ENCODE measurements at places on chromosomes 4 and X. TPM values are rescaled to one million over a fixed set of nuclear protein-coding genes. Genes with fewer than 3 reads are reported as not detected.

GRCh38 chrX:2585158-2585470 lies 84.3 kb upstream of the DHRSX start:
- H3K4me3 ChIP-seq: peak overlapping the region; percentile 76
- H3K27ac ChIP-seq: no peak overlapping the region
- H3K4me1 ChIP-seq: peaks cover 22% of the 10 kb centered on the region
- H3K27me3 ChIP-seq: peaks cover 28% of the 10 kb centered on the region
- no peak for DNase-seq
- no peaks in the 10 kb centered on the region for H3K36me3 ChIP-seq

GRCh38 chrX:143683486-143683885 lies 37.1 kb downstream of the SPANXN2 start:
- H3K4me3 ChIP-seq: no peak overlapping the region
- no peak overlapping the region for H3K27ac ChIP-seq
- no peaks in the 10 kb centered on the region for H3K4me1 ChIP-seq
- no peak for DNase-seq
- no peaks in the 10 kb centered on the region for H3K27me3 ChIP-seq

The HHIP gene
- 0.84 TPM for total RNA-seq

The FAM13A gene
- total RNA-seq: 16.5 TPM

DNA sequence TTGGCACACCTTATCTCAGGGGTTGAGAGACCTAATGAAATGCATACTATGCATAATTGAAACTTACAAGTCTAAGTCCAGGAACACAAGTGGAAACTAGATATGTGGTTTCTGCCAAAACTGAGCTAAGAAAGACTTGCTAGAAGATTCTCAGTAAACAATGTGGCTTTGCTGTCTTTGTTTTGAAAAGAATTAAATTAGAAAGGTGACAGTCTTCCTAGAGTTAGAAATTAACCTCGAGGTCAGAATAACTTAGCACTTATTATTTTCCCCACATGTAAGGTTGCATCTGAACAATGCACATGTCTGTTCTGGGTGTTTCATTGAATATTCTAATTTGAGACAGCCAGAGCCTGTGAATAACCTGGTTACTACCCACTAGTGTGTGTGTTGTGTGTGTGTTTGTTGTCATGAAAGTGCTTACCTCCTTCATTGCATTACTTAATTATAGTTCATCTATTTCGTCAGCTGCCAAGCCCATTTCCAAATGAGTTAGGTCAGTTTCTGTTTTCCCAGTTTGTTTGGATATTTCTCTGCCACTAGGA lies 1.5 kb downstream of the EREG start:
- H3K4me3 ChIP-seq: no peak overlapping the region
- DNase-seq: no peak
- H3K27me3 ChIP-seq: peaks cover 1% of the 10 kb centered on the region
- H3K36me3 ChIP-seq: no peaks in the 10 kb centered on the region

The NPY1R gene
- total RNA-seq: 7.2 TPM

The EGFL6 gene
- total RNA-seq: 0.93 TPM

The PGAM4 gene
- 0.56 TPM for total RNA-seq

DNA sequence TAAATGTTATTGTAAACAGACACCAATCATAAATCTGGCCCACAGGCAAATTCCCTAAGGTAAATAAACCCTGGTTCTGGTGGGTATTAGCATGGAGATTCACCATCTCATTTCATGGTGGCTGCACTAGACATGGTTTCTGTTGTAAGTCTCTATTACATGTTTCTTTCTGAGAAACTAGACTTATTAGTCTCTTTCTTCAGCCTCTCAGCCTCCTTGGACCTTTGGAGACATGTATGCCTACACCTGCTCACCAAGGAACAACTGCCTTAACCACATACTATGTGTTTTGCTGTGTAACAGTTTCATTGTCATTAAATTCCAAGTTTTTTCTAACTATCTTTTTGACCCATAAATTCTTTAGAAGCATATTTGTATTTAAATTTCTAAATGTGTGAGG lies 13.1 kb downstream of the DDIT4L start:
- no peak for DNase-seq
- no peak overlapping the region for H3K4me3 ChIP-seq
- no peaks in the 10 kb centered on the region for H3K4me1 ChIP-seq
- no peak overlapping the region for H3K27ac ChIP-seq
- H3K27me3 ChIP-seq: no peaks in the 10 kb centered on the region
- H3K36me3 ChIP-seq: no peaks in the 10 kb centered on the region

The LIMCH1 gene
- total RNA-seq: 2.7 TPM

The NHSL2 gene
- 7.2 TPM for total RNA-seq

DNA sequence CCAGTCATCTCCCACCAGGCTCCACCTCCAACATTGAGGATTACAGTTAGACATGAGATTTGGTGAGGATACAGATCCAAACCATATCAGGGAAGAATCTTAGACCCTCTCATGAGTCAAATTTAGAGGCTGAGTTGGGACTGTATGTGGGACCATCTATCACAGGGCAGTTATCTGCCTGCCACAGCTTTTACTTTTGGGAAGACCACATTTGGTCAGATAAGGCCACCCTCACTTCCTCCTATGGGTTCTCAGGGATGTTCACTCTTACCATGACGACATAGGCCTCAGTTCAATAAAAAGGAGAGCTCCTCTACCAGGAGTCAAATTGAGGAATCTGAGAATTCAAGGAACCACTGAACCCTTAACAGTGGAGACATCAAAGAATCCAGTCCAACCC lies 2.1 kb downstream of the MAGEB2 start:
- no peak overlapping the region for H3K4me3 ChIP-seq
- H3K36me3 ChIP-seq: no peaks in the 10 kb centered on the region
- H3K27me3 ChIP-seq: no peaks in the 10 kb centered on the region
- no peaks in the 10 kb centered on the region for H3K4me1 ChIP-seq

DNA sequence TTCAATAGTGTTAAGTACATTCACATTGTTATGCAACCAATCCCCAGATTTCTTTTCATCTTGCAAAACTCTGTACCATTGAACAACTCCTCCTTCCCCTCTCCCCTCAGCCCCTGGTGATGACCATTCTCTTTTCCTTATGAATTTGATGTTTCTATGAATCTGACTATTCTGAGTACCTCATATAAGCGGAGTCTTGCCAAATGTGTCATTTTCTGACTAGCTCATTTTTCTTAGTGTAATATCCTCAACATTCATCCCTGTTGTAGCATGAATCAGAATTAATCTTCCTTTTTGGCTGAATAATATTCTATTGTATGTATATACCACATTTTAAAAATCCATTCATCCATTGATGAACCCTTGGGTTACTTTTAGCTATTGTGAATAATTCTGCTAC lies 34.0 kb downstream of the SMIM20 start:
- no peak overlapping the region for H3K27ac ChIP-seq
- H3K36me3 ChIP-seq: no peaks in the 10 kb centered on the region
- no peaks in the 10 kb centered on the region for H3K4me1 ChIP-seq

DNA sequence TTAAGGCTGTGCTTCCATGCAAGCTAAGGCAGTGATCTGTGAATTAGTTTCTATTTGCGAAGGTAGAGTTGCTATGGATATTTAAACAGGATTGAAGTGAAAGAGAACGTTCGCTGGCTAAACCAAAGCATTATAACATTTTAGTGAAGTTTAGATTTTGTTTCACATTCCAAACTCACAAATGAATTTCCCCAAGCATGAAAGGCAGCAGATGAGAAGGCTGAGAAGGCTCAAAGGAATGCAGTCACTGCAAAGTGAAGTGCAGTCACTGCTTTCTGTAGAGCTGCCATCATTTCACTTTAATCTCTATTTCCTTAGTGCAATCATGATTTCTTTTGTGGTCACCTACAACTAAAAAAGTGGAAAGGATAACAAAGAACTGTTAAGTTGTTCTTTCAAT lies 334.7 kb upstream of the NR3C2 start:
- H3K4me3 ChIP-seq: no peak overlapping the region
- H3K4me1 ChIP-seq: no peaks in the 10 kb centered on the region
- H3K27me3 ChIP-seq: no peaks in the 10 kb centered on the region
- H3K36me3 ChIP-seq: no peaks in the 10 kb centered on the region
- DNase-seq: no peak

DNA sequence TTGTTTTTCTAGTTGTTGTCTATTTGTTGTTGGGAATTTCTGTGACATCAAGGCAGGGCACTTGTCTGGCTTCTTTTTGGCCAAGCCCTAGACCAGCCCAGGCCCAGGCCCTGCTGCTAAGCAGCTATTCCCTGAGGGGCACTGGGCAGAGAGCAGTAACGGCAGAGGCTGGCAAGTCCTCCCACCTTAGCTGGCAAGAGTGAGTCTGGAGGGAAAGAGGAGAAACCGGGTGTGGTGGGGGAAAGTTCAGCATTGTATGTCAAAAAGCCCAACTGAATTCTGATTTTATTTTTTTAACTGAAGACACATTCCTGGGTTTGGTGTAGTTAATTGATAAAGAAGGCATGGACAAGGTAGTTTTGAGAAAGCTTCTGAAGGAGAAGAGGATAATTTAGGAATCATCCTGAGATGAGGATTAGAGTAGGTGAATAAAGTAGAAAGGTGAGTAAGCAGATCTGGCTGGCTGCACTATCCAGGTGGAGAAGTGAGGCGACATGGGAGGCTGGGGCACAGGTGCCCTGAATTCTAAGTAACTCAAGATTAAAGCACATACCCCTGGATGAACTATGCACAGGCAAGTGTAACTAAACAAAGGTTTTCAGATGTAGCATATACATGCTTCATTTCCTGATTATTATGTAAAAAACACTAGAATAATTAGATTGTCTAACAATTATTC lies 57.4 kb downstream of the TAPT1 start:
- no peaks in the 10 kb centered on the region for H3K27me3 ChIP-seq
- DNase-seq: no peak
- no peaks in the 10 kb centered on the region for H3K4me1 ChIP-seq
- H3K4me3 ChIP-seq: no peak overlapping the region
- H3K36me3 ChIP-seq: no peaks in the 10 kb centered on the region
- no peak overlapping the region for H3K27ac ChIP-seq

The MSANTD1 gene
- 0.45 TPM for total RNA-seq

The CAPN6 gene
- total RNA-seq: 10.6 TPM

DNA sequence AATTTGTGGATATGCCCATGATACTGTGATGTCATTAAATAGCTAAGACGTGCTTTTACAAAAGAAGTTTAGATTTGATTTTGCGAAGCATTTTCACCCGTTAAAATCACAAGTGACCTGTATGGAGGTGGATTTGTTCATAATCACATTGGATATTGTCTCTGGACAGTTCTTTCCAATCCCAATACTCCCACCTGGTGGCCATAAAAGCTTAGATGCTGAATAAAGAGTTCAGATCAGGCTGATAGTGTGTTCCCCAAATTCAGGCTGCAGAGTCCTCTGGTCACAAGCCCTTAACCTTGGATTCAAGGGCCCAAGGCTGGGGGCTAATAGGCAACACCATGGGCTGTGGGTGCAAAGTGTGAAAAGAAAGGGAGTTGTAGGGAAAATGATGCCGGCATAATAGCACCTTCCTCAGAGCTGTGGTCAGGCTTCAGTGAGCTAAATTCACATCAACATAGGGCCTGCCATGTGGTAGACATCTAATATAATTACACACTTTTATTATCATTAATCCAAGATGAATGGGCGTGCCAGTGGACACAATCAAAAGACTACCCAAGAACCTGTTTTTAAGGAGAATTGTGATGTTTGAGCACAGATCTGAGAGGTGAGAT lies 28.1 kb downstream of the SMIM43 start:
- no peaks in the 10 kb centered on the region for H3K36me3 ChIP-seq
- H3K27me3 ChIP-seq: no peaks in the 10 kb centered on the region
- no peaks in the 10 kb centered on the region for H3K4me1 ChIP-seq
- H3K4me3 ChIP-seq: no peak overlapping the region
- DNase-seq: no peak

DNA sequence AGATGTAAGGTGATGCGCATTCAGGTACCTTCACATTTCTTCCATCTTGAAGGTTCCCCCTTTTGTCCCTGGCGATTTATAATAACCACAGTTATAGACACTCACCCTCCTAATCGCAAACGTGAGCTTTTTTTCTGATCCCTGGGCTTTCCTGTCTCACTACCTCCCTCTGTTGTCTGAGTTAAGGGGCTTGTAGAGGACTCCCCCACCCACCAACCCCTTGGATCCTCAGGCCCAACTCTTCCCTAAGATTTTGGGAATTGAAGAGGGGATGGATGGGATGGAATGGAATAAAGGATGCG lies 1.4 kb downstream of the CNKSR2 start:
- H3K4me1 ChIP-seq: no peaks in the 10 kb centered on the region
- peak overlapping the region; percentile 78 for H3K4me3 ChIP-seq
- no peaks in the 10 kb centered on the region for H3K36me3 ChIP-seq
- DNase-seq: no peak
- H3K27ac ChIP-seq: no peak overlapping the region

GRCh38 chrX:12986886-12987285 lies 12.0 kb downstream of the TMSB4X start:
- no peaks in the 10 kb centered on the region for H3K36me3 ChIP-seq
- no peaks in the 10 kb centered on the region for H3K4me1 ChIP-seq
- no peak for DNase-seq
- H3K27ac ChIP-seq: no peak overlapping the region
- no peaks in the 10 kb centered on the region for H3K27me3 ChIP-seq

DNA sequence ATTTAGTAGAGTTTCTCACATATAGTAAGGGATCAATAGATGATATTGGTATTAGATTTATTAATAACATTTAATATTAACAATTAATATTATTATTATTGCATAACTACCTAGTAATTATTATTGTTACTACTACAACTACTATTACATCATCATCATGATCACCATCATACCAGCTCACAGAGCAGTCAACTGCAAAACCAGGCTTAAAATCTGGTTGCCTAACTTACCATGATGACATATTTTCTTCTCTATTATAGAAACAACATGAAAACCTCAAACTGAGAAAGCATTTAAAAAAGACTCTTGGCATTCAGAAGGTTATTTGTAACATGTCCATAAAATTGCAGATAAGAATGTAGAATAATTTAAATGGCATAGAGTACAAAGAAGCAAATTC lies 247.0 kb upstream of the TTC29 start:
- DNase-seq: no peak
- H3K4me3 ChIP-seq: no peak overlapping the region
- no peaks in the 10 kb centered on the region for H3K4me1 ChIP-seq
- H3K27ac ChIP-seq: no peak overlapping the region
- no peaks in the 10 kb centered on the region for H3K27me3 ChIP-seq

DNA sequence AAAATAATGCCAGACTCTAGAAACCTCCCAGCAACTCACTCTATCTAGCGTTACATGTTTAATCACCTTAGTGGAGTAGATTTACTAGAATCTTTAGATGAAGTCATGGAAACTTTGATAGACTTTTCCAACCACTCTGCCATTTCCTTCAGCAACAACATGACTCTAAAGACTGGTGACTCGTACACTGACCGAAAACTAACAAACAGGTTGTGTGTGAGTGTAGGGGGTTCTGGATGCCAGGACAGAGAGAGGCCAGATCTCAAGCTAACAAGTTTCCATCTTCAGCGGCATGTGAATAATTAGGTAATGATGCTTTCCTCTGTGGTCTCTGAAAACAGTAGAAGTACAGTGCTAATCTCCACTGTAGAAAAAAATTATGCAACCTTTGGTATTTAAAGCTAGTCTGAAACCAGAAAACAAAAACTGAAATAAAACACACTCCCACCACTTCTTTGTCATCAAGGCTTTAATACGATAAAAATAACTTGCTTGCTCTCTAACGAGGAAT lies 286.4 kb downstream of the PRDM5 start:
- no peaks in the 10 kb centered on the region for H3K36me3 ChIP-seq
- no peaks in the 10 kb centered on the region for H3K4me1 ChIP-seq
- no peaks in the 10 kb centered on the region for H3K27me3 ChIP-seq
- H3K4me3 ChIP-seq: no peak overlapping the region
- no peak for DNase-seq
